Epithelial cell of alveolus of lung (primary cell): ENCODE measurements at places on chromosomes 2 and 18. TPM values are rescaled to one million over a fixed set of nuclear protein-coding genes. Genes with fewer than 3 reads are reported as not detected.

Gene FBXO41
- total RNA-seq, result 2.5 and 3.0 TPM in 2 replicates

Gene CRYGC
- not detected in 2 replicates for total RNA-seq

Gene ANKRD30B
- not detected in 2 replicates for total RNA-seq

Gene GPR155
- 1.6 and 2.2 TPM in 2 replicates for total RNA-seq

Gene DTNA
- 6.6 and 10.2 TPM in 2 replicates for total RNA-seq

Gene COBLL1
- 0.56 and 4.3 TPM in 2 replicates for total RNA-seq

Gene KCNG2
- 4.7 and 18.8 TPM in 2 replicates for total RNA-seq

Gene UGT1A3
- total RNA-seq, result not detected in 2 replicates
